ENCODE measurements at places on chromosomes 2 and 18.
A peak's percentile ranks its signal among the peaks of the same experiment; 100 is the strongest.

DNA sequence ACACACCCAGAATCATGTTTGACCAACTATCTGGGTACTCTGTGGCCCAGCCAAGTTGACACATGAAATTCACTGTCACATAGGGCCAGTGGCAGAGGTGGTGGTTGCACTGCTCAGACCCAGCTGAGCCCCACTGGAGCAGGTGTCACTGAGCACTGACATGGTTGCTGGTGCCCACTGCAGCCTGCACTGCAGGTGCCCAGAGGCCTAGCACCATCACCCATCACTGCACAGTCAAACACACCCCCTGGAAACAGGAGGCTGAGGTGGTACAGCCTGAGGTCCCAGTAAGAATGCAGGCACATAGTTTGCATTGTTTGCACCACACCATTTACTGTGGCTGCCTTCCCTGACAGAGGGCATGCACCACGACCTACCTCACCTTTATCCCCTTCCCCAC lies 278.7 kb upstream of the MGAT5 start:
- no peak for DNase-seq

- DNase-seq: no peak
Measured at GRCh38 chr18:74613381-74613780, 15.7 kb downstream of the ZNF407 start.

DNA sequence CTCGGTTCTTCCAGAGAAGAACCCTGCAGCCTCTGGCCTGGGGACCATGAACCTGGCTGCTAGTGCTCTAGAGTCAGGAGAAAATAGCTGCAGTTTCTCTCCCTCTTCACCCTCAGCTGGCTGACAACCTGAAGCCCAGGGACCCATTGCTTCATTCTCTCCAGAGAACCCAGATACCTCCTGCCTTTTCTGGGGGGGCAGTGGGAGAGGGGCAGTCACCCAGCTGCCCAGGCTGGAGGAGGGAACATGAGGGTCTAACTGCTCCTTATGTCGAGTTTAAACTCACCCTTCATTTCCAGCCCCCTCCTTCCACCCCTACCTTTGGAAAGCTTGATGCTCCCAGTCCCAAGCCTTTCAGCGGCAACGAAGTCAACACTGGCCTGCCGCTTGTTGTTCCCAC lies 7.6 kb upstream of the ZFAND2B start:
- no peak for DNase-seq

- DNase-seq: peak; percentile 56
Measured at GRCh38 chr2:134669731-134670669, 48.8 kb downstream of the TMEM163 start.

DNA sequence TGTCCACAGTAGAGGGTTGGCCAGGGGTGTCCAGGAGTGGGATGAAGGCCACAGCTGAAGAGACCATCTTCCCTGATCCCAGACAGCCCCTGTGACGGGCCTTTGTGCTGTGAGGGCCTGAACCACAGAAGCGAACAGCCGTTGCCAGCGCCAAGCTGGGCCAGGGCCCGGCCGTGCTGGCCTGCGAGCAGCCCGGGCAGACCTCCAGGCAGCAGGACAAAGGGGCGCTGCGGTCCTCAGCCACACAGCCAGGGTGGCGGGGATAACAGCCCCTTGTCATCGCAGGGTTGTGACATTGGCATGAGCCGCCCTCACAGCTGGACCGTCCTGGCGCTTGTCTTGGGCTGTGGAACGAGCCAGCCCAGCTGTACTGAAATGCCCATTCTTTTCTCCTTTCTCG lies 161.1 kb downstream of the FAM210A start:
- DNase-seq: no peak

DNA sequence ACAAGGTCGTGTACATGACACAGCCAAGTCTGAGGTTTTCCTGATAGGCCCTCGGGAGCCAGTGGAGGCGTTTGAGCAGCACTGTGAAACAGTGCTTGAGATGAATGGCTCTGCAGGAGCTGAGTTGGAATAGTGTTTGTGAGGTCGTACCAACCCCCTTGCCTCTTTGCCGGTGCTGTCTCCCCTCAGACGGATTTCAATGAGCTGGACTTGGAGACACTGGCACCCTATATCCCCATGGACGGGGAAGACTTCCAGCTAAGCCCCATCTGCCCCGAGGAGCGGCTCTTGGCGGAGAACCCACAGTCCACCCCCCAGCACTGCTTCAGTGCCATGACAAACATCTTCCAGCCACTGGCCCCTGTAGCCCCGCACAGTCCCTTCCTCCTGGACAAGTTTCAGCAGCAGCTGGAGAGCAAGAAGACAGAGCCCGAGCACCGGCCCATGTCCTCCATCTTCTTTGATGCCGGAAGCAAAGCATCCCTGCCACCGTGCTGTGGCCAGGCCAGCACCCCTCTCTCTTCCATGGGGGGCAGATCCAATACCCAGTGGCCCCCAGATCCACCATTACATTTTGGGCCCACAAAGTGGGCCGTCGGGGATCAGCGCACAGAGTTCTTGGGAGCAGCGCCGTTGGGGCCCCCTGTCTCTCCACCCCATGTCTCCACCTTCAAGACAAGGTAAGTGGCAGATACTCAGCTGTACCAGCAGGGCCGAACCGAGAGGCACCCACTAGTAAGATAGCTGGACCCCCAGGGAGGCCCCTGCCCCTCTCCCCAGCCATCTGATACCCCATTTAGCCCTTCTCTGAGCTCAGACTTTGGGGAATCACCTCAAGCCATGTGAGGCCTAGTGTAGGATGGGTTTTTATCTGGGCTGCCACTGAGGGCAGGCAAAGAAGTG lies 83.1 kb downstream of the EPAS1 start:
- DNase-seq: no peak

- DNase-seq: no peak
Measured at GRCh38 chr2:134149904-134150303, 104.0 kb upstream of the MGAT5 start.

DNA sequence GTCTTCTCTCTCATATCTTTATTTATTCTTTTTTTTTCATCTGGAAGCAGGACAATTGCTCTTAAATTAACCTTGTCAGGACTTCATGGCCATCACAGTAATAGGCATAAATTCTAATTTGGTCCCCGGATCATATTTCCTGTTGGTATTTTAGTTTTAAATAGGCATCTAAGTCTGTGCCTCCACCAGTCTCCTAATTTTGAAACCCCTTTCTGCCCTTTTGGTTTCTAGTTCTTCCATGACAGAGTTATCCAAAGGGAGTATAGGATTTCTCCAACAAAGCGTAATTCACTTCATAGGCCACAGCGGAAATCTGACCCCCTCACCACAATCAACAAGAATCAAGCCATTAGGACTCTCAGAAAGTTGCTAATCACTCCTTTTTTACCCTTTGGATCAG lies 3.8 kb downstream of the EPHA4 start:
- DNase-seq: no peak

DNA sequence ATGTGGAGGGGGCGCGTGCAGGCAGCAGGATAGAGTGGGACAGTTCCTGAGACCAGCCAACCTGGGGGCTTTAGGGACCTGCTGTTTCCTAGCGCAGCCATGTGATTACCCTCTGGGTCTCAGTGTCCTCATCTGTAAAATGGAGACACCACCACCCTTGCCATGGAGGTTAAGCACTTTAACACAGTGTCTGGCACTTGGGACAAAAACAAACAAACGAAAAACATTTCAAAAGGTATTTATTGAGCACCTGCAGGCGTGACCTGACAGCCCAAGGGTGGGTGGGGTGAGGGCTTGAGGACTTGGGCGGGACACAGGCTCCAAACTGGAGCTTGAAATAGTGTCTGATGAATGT lies 4.6 kb upstream of the CTDSP1 start:
- no peak for DNase-seq

DNA sequence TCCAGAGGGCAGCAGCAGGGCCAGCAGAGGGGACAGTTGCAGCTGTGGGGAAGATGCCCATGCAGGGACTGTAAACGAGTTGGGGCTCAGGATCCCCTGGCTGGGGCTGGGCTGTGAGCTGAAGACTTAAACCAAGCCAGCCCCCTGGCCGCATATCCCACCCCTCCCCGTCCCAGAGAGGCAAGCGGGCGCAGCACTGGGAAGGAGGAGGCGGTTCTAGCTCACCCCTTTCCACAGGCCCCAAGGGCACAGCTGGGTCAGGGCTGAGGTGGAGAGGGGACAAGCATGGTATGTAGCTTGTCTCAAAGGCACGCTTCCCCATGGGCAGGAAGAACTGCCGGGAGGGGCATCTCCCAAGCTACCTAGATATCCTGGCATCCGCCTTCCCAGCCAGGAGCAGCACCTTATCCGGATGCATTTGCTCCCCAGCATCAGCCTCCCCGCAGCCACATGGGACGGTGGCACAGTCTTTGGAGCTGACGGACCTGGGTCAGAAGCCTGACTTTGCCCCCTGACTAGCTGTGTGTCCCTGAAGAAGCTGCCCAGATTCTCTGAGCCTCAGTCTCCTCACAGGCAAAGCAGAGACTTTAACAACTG lies 75.9 kb downstream of the TFCP2L1 start:
- DNase-seq: no peak

GRCh38 chr2:113720167-113720566 lies 36.3 kb downstream of the SLC35F5 start:
- no peak for DNase-seq

DNA sequence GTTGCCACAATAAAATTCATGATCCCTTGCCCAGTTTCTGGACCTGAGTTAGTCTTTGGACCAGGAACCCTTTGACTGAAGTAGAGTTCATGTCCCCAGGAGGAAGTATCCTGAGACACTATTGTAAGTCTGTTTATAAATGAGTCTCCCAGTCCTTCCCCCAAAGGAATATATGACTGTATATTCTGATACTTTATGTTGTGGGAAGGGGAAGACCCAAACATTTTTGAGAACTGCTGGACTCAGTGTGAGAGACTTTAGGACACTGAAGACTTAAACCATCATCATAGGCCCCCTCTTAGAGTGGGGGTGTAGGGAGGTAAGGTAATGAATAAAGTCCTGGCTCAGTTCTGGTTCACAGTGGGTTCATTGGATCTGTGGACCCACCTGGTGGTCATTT lies 28.6 kb upstream of the CXCR4 start:
- DNase-seq: no peak

DNA sequence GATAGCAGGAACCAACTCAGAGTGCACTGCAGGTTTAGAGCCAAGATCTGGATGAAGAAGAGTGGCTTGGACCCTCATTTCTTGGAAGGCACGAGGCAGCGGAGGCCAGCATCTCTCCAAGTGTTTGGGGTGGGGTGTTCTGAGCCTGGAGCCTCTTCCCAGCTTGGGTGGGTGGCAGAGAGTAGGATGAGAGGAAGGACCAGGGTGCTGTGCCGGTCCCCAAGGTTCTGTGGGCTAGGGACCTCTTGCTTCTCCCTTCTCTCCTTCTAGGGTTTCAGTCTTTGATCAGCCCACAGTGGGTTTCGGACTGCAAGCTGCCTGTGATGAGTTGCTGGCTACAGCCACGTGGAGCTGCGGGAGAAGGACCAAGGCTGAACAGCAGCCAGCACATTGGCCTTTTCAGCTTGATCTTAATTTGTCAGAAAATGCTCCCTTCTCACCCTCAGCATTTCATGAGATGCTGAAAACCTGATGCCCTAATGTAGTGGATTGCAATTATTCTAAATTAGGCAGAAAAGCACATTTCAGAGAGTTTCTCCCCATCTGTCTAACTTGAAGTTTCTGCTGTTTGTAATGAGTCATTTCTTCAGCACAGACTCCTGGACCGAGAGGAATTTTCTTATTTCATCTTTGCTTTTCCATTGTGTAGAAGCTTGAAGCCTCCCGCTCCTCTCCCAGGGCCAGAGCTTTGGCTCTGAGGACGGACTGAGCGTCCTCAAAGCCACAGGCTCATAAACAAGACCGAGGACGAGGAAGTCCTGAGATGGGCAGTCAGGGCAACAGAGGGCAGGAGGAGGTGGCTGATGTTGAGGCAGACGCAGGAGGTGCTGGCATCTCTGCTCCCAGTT lies 99.1 kb upstream of the HDAC4 start:
- no peak for DNase-seq

GRCh38 chr2:43924463-43924862 lies 71.3 kb downstream of the LRPPRC start:
- DNase-seq: no peak

DNA sequence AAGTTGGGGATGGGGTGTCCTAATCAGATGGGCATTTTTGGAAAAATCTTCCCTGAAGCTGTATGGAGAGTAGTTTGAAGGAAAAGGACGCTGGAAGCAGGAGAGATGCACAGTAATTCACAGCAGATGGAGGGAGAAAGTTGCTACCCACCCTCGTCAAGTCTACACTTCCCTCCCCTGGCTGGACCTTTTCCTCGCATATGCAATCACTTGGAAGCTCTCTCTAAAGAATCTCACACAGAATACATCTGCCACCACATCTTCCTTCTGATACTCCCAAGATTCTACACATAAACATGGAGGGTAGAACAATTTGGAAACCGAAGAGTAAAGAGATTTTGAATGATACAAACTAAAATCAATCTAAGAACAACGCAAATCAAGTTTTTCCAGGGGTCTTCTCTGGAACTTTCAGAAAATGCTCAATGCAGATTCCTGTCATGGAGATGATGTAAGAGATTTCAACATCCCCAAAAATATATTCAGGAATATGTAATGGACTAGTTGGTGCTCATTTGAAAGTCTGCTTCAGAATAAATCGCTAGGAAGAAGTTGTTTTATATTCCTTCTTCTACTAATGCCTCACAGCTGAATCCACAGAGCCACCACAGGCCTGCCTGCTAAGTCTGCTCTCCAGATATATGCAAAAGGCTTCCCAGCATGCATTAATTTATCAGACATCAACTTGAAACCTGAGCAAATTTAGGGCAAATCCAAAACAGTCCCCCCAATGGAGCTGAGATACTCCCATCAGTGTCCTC lies 291.5 kb downstream of the LRATD1 start:
- DNase-seq: no peak

- peak; percentile 55 for DNase-seq
Measured at GRCh38 chr2:36785179-36785795, 88.8 kb downstream of the VIT start.

- no peak for DNase-seq
Measured at GRCh38 chr2:48504647-48505327, 25.2 kb upstream of the STON1 start.

DNA sequence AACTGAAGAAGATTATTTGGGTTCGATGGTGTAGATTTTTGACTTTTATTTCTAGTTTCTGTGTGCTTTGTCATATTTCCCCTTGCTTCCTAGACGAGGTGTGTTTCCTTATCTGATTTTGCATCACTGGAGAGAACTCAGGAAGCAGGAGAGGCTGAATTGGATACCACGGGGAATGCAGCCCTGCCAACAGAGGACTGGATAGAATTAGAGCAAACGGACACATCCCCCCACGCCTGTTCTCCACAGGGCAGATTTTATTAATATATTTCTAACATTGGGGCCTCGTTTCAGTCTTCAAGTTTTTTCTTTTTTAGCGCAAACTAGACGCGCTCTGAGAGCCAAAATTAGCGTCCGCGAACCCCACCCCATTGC lies 678 bp upstream of the VAPA start:
- no peak for DNase-seq

- no peak for DNase-seq
Measured at GRCh38 chr18:33600846-33601245, 22.8 kb downstream of the ASXL3 start.

Measured in activated effector memory CD4-positive, alpha-beta T cell treated with Interleukin-2 at 50 U/mL for 16 hours (primary cell).